ENCODE measurements at places on chromosomes 4 and X.

GRCh38 chr4:23058165-23058776 lies 365.5 kb downstream of the GBA3 start:
- no peak for DNase-seq

GRCh38 chr4:52266537-52267137 lies 215.5 kb downstream of the SPATA18 start:
- DNase-seq, result no peak

DNA sequence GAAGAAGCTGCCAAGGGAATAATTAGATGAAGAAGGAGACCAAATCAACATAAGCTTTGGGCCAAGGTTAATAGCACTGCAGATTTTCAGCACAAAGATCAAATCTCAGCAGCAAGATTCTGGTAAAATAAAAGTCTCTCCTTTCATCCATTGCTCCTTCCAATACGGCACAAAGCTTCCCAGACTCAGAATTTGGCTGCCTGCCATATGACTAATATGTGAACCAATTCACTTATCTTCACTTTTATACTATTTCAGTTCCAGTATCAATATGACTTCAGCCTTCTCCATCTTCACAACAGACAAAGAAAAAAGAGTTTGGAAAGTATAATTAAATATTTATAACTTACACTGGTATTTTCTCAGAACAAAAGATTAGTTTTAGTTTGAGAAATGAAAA lies 978.3 kb upstream of the GRID2 start:
- no peak for DNase-seq

- no peak for DNase-seq
These were observed 133.5 kb downstream of the COL4A6 start for GRCh38 chrX:108304757-108305156.
